AG09309 (cell line): ENCODE measurements at places on chromosomes 3 and 15.

GRCh38 chr3:161348796-161349400 is 22.4 kb downstream of the SPTSSB start:
- no peak for DNase-seq

GRCh38 chr15:58308742-58309355 is 122.9 kb upstream of the LIPC start:
- DNase-seq: no peak

DNA sequence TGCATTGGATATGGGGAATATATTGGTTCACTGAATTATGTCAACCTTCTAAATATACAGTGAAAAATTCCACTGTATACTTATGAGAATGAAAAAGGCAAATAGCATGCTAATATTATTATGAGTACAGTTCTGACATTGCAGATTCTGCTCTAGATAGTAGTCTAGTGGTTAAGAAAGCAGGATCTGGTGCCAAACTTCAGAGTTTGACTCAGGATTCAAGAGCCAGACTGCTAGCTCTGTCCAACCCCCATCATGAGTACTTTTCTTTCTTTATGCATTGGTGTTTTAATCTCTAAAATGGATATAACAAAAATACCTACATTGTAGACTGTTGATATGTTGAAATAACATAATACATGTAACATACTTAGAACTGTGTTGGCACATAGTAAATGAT is 57.3 kb upstream of the PLSCR4 start:
- DNase-seq: peak; percentile 67

DNA sequence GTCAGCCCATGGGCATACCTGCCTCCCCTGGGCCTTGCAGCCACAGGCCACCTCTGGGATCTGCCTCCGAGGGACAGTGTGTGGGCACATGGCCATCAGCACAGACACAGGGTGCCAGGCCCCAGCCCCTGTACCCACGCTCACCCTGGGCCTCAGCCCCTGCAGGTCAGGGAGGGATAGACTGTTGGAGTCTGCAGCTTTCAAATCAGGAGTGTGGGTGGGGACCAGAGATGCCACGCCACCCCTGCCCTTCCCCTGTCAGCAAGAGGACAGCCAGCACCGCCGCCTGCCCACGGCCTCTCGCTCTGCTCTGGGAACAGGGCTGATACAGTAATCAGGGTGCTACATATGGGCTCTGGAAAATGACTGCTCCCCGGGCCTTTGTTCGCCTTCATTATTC is 72.7 kb downstream of the DNAJB8 start:
- no peak for DNase-seq

DNA sequence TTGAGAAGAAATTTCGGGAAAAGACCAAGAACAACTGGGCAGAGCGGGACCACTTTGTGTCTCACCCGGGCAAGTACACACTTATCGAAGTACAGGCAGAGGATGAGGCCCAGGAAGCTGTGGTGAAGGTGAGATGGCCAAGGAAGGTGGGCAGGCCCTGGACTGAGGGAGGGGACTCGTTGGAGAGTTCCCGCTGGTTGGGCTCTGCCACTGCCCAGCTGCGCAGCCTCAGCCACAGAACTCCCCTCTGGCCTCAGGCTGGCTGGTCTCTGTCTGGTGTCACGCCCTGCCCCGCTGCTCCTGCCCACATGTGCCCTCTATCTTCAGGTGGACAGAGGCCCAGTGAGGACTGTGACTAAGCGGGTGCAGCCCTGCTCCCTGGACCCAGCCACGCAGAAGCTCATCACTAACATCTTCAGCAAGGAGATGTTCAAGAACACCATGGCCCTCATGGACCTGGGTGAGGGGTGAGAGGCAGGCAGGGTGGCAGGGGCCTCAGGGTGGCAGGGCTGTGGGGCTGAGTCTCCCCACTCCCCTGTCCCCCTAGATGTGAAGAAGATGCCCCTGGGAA is 2.4 kb downstream of the PARP3 start:
- no peak for DNase-seq
